Renal cortex interstitium (tissue), 15 donors: ENCODE measurements at places on chromosomes 11 and 22. TPM values are rescaled to one million over a fixed set of nuclear protein-coding genes. Genes with fewer than 3 reads are reported as not detected.

Gene FBXO3
- 65.8 TPM for polyA plus RNA-seq

Gene MMP10
- not detected for polyA plus RNA-seq

Gene ARHGAP20
- 4.0 TPM for polyA plus RNA-seq

Gene SLC16A8
- polyA plus RNA-seq: 1.9 TPM

Gene CCDC134
- polyA plus RNA-seq: 11.2 TPM

Gene OR52E8
- polyA plus RNA-seq: not detected

Gene NCR3LG1
- 1.4 TPM for polyA plus RNA-seq

Gene KCNE3
- polyA plus RNA-seq: 28.4 TPM

Gene NEAT1
- 471 TPM for polyA plus RNA-seq

Gene NLRP14
- polyA plus RNA-seq: 1.1 TPM

Gene MCHR1
- 0.26 TPM for polyA plus RNA-seq

Gene MIEF1
- polyA plus RNA-seq: 32.3 TPM

Gene MN1
- 7.8 TPM for polyA plus RNA-seq

Gene XKR3
- not detected for polyA plus RNA-seq

Gene GRIA4
- polyA plus RNA-seq: 0.95 TPM

Gene OR56A1
- polyA plus RNA-seq: not detected

Gene INS
- not detected for polyA plus RNA-seq

Gene PLEKHA7
- 46.5 TPM for polyA plus RNA-seq

Gene ABCC8
- polyA plus RNA-seq: 2.7 TPM

Gene POLA2
- polyA plus RNA-seq: 23.8 TPM
